ENCODE measurements at places on chromosomes 2 and 18.

DNA sequence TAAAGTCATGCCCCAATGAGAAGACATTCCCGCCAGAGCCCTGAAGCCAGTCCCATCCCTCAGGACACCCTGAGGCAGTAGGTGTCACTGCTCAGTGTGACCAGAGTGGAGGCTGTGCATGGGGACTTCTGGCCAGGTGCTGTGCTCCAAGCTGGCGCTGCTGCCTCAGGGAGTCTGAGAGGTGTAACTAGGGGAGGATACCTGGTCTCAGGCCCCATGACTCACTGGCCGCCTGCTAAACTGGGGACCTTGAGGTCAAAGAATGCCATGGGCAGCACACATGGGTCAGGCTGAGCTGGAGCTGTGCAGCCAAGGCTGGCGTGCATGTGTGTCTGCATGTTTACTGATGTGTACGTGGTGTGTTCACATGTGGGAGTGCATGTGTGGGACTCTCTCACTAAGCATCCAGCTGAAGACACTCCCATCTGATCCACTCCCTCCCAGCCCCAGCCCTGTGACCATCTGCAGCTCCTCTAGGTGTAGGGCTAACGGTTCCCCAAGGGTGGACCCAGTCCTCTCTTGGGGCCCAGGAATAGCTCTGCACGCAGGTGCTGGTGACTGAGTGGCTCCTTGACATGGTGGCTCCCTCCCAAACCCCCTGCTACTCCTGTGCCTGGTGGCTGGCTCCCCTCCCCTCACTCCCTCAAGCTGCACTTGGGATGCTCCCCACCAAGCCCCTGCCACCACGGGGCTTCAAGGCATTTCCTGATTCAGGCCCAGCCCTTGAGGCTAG is 16.5 kb downstream of the HS6ST1 start:
- DNase-seq: no peak

DNA sequence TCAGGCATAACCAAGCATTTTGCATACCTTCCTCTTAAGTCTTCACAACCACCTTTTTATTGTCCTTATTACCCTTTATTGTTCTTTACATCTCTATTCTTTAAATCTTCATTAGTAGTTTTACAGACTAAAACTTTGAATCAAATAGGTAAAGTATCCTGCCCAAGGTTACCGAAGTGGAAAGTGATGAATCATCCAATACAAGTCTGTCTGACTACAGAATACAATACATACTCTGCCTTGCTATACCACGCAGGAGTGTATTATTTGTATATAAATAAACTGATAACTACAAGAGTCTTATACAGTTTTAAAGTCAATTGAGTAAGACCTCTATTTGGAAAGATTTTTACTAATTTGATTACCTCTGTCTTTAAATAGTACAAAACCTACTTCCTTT is 196.0 kb downstream of the ZEB2 start:
- no peak for DNase-seq

DNA sequence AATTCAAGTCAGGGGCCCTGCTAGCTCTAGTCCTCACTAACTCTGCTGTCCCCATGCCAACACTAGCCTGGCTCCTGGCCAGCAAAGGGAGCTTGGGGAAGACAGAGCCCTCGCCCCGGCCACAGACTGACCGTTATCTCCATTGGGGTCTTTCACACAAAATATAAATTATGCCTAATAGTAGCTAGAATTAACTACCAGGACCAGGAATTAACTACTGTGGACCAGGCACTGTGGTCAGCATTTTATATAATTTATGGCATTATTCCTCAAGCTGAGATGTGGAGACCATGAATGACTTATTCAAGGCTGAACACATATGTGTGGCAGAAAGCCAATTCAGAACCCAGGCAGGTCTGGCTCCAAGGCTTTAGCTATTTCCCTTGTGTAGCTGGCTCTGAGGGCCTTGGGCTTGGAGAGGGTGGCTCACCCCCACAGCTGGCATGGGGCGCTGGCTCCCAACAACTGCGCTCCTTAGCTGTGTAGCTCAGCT is 49.2 kb downstream of the CELF4 start:
- no peak for DNase-seq

DNA sequence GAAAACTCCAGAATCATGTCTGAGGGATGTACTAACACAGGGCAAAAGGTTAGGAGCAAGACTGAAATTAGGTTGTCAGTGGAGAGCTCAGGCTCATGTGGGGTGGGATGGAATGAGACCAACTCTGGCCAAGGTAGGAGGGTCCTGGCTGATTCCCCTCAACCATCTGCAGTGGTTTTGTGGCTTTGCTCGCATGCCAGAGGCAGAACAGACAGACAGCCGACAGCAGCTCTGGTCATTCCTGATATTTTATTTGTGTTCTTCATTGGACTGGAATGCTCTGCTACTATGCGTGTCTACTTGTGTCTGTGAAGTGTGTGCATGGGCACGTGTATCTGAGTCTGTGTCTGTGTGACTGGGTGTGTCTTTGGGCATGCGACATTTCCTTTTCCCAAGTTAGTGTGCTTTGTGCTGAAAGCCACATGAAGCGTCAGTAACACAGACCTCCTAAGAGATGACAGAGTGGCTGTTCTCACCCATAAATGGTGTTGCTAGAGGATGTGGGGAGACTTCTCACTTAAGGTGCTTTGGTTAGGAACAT is 239.5 kb downstream of the CNTNAP5 start:
- no peak for DNase-seq

DNA sequence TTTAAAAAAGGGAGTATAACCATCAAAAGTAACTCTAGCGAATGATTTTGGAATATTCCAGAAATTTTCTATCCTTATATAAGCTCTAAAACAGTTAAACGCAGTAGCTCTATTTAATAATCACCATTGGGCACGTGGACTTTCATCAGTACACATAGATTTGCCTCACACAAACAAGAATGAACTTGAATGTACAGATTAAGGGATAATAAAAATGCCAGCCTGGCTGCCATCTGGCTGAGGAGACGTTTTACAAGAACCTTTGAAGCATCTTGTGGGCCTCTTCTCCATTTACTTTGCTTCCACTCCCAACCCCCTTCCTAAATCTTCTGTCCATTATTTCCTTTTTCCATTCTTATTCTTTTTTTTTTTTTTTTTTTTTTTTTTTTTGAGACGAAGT is 47.2 kb downstream of the AGAP1 start:
- no peak for DNase-seq

GRCh38 chr2:175948191-175948590 is 53.9 kb downstream of the LNPK start:
- DNase-seq: no peak

DNA sequence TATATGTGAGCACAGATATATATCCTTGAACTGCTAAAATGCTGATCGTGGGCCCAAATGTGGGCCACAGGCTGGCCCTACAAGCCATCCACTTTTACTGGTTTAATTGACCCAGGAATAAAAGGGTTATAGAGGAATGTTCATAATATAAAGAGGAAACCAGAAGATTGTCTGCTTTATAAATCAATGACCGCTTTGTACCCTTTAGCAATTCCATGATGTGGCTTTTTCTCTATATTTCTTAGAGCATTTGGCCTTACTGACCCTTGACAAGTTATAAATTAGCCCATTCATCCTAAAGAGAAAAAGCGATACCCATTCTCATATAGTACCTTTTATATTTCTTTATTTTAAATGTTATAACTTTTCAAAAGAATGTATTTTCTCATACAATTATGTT is 87.1 kb upstream of the ITGA4 start:
- no peak for DNase-seq

GRCh38 chr2:69111076-69111475 is 98.1 kb downstream of the ANTXR1 start:
- DNase-seq: no peak

DNA sequence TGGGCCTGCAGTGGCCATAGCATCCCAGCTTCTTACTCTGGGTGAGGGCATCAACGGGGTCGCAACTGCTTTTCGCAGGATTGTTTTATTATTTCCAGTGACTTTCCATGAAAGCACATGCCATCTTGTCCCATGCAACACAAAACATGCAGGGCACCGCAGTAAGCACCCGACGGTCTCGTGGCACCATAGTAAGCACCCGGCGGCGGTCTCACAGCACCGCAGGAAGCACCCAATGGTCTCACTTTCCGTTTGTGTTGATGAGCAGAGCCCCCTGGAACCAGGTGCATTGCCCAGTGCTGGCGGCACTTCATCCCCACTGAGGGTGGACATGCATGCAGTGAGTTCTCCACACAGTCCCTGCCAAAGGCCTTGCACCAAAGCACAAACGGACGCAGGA is 271.9 kb downstream of the MYT1L start:
- no peak for DNase-seq

- DNase-seq: no peak
Measured at GRCh38 chr2:189791338-189792042, 7.2 kb downstream of the PMS1 start.

- no peak for DNase-seq
Measured at GRCh38 chr2:21267232-21267835, 143.6 kb downstream of the TDRD15 start.

Data from stimulated activated CD8-positive, alpha-beta memory T cell treated with anti-CD3 and anti-CD28 coated beads, Interleukin-15, amount 100 ng/mL, for 1 hour (primary cell).